ENCODE measurements at places on chromosomes 11 and 22.

GRCh38 chr11:15783619-15784018 lies 572.7 kb downstream of the SOX6 start:
- DNase-seq: no peak

DNA sequence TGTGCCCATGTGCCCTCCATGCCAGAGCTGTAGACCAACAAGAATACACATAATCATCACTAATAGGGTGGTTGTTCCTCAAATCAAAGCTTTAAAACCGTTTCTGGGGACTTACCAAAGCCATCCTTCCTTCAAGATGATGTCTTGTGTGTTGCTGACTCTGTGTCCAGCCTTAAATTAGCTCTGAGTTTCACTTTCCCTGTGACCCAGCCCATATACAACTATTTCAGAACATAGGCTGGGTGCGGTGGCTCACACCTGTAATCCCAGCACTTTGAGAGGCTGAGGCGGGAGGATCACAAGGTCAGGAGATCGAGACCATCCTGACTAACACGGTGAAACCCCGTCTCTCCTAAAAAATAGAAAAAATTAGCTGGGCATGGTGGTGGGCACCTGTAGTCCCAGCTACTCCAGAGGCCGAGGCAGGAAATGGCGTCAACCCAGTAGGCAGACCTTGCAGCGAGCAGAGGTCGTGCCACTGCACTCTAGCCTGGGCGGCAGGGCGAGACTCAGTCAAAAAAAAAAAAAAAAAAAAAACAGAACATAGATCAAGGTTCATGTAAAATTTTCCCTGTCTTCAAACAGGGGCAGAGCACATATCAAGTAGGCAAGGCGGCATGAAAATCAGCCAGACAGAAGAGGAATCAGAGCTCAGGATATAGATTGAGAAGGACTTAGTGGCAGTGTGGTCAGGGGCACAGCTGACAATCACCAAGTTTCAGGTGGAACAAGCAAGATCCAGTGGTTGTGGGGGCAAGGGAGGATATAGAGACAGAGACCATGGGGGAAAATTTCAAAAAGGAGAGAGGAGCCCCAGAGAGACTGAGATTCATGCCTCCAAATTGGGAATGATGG lies at the start of gene PLAAT2:
PLAAT2 (minus strand) TSS at position 179 of the 855 bp plus-strand sequence; CDS start at position 124, 55 bp downstream.
- no peak for DNase-seq

- DNase-seq: peak; percentile 79
These were observed 35.7 kb upstream of the DKK3 start for GRCh38 chr11:12043959-12044791.

DNA sequence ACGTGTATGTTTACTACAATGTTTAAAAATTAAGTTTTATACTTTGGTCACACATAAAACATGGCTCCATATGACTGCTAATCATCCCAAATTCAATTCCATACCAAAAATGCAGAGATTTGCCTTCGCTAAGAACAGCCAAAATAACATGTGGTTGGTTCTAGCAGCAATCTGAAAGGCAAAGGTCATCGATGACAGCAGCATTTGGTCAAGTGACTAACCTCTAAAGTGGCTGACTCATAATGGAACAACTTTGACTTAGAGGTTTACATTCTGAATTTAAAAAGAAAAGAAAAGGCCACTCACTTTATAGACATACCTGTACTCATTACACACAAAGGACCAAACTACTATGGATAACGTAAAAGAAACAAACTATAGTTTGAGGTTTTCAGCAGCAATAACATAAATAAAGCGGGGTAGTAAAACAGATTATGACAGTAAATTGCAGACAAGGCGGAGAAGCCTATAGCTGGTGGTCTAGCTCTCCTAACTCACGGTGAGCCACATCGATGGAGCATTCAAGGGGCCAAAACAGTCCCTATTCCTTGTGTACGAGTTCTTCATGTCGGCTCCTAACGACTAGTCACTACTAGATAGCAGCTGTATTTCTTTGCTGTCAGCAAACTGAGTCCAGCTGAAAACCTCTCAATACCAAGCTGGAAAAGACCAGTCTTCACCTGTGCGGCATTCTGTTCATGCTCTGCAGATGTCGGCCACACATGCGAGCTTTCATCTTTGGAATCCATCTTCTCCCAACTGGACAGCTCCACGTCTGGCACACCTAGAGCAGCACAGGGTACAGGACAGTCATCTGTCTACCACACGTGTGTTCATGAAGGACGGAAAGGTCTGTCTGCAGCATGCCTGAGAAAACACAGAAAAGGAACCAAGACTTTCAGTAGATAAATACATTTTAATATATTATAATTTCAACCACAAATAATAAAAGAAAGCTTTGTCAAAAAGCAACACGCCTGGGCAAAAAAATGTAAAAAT lies 42.1 kb downstream of the PRDM10 start:
- no peak for DNase-seq

- no peak for DNase-seq
These were observed 21.2 kb upstream of the CD5 start for GRCh38 chr11:61080986-61081590.

DNA sequence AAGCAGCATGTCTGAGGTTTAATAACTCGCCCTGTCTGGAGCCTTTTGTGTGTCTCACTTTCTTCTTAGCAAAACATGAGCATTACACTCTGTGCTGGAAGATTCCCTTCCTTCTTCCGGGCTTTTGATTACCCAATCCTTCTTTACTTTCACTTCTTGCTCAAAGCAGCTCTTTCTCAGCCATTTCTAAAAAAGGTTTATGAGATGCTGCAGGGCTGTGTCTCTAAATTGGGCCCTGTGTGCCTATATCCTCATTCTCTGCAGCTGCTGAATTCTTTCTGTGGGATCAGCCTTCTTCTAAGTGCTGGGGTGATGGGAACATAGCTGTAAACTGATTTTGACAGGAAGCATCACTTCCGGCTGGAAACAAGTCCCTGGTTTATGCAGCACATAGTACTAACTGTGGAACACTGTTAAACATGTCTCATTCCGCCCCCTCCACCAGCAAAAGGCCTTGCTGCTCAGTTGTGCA lies 71.8 kb downstream of the PIWIL4 start:
- DNase-seq: no peak

DNA sequence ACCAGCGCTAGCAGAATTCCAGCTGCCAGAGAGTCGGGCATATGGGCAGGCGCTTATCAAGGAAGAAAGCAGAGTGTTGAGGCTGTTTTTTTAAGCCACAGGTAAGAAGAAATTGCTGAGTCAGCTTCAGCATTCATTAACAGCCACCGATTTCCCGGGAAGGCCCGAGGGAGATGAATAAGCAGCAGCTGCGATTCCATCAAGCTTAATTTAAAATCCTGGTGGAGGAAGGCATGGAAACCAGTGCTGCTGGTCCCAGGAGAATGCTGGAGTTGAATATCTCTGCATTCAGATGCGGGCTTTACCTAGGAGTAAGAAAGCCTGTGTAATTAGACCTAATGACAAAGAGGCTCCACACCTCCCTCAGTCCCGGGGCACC lies 168.8 kb downstream of the BRD1 start:
- DNase-seq: no peak

DNA sequence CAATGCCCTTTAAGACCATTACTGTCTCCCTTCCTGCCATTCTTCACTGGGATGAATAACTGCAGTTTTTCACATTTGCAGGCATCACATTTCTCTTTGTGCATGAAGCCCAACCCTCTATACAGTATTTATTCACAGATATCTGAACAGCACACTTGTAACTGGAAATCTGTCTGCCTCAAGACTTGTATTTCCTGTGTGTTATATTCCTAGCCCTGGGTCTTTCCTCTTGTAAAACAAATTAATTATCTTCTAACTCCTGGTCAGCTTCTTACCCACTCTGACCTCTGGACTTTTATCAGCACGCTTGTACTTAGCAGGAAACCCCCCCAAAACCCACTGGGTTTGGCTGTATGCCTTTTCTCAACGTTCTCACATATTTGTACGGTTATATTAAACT lies 2.0 kb downstream of the CSRP3 start:
- DNase-seq: no peak

DNA sequence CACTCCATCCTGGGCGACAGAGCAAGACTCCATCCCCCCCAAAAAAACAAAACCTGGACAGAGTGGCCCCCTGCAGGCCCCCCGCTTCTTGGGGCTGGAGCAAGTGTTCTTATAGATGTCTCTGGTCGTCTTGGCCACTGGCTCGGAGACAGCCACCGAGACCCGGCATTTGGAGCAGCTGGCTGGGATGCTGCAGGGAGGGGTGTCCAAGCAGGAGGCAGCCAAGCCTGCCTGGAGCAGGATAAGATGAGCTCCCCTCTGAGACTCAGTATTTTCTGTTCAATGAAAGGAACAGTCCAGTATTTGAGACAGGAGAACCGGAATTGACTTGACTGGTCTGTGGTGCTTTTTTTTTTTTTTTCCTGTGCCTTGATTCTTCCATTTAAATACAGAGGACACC lies 44.5 kb downstream of the BCR start:
- DNase-seq: no peak

GRCh38 chr11:64659417-64660144 lies 63.4 kb downstream of the NRXN2 start:
- DNase-seq: no peak

DNA sequence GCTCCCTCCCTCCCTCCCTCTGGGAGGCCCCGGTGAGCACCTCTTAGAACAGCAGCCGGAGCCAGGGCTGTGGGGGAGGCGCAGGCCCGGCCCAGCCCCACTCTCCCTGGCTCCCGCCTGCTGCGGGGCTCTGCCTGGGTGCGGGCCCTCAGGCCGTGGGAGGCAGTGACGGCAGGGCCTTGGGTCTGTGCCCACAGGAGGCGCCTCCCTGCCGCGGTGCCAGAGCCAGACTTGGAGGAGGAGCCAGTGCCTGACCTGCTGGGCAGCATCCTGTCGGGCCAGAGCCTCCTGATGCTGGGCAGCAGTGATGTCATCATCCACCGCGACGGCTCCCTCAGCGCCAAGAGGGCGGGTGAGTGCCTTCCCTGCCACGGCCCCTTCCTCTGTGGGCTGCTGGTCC lies 9.5 kb downstream of the IRF7 start:
- DNase-seq: no peak

GRCh38 chr11:15621565-15621964 lies 506.8 kb downstream of the INSC start:
- no peak for DNase-seq

- DNase-seq: no peak
These were observed 10.6 kb upstream of the ACER3 start for GRCh38 chr11:76850130-76850529.

DNA sequence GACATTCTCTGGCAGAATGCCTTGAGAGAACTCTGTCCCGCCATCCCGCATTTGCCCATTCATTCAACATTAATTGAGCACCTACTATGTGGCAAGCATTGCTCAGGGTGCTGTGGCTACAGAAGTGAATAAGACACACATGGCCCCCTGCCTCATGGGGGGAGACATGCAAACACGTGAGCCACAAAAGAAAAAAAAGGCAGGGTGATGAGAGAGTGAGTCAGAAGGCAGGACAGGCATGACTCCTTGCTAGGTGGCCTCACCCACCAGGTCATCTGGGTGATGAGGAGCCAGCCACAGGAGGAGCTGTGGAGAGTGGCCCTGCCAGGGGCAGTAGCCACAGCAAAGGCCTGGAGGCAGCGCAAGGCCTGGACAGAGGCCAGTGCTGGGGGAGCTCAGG lies 4.9 kb downstream of the CHRM4 start:
- no peak for DNase-seq

- no peak for DNase-seq
These were observed 10.2 kb upstream of the MS4A12 start for GRCh38 chr11:60482361-60482760.

DNA sequence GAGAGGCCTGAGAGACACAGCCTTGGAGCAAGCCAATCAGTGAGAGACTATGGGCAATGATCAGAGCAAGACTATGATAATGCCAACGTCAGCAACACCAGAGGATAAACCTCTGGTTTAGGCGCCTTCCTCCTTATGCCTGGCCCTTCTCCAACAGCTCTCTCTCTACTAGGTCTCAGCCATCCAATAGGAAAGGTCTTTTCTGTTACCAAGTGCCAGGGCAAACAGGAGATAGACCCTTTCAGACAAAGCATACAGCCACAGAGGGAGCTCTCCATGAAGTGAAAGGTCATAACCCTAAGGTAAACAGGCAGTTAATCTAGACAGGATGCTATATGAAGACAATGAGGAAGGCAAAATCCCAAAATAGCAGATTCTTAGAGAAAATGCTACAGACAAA lies 9.5 kb downstream of the STK33 start:
- DNase-seq: no peak

DNA sequence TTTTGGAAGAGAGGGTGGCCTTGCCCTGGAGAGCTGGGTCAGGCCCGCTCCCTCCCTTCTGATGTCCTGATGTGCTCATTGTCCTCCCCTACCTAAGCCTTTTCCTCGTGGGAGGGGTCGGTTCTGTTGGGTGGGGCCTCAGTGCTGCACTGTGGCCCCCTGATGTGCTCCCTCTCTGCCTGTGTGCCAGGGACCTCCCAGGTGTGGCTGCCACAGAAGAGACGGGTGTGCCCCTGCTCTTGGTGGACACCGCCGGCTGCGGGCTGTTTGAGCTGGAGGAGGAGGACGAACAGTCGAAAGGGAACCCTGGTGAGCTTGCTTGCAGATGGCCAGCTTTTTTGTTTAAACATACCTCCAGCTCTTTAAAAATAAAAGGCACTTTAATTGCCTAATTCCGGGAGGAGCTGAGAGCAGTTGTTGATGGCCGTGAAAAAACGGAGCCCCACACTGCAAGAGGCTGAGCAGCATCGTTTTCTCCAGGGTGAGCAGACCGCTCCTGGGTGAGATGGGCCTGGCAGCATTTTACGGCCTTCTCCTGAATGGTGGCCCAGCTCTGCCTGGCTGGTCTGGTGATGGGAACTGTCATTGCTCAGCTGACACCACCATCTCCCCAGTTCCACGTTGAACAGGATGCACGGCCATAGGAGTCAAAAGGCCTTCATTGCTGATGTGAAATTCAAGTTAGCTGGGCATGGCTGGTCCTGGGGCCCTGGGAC lies 30.1 kb downstream of the IGHMBP2 start:
- DNase-seq: no peak

- no peak for DNase-seq
These were observed 28.1 kb downstream of the RRAS2 start for GRCh38 chr11:14330881-14331280.

DNA sequence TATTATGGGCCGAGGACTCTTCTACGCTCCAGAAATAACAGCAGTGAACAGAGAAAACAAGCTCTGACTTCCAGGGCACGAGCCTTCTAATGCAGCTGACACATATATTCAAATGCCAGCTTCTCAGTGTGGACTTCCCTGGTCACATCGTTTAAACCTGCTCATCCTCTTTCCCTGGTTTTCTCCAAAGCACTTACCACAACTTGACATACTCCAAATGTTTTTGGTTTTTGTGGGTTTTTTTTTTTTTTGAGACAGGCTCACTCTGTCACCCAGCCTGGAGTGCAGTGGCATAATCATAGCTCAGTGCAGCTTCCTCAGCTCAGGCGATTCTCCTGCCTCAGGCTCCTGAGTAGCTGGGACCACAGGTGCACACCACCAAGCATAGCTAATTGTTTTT lies 105.5 kb downstream of the MICAL3 start:
- DNase-seq: no peak

- no peak for DNase-seq
These were observed 26.4 kb upstream of the PPFIA1 start for GRCh38 chr11:70243912-70244652.

GRCh38 chr11:73342633-73343032 lies 33.6 kb upstream of the RELT start:
- DNase-seq: peak; percentile 50

- DNase-seq: no peak
These were observed 72.4 kb downstream of the CYP2R1 start for GRCh38 chr11:14819596-14819995.

GRCh38 chr11:95524314-95525036 lies 265.1 kb downstream of the FAM76B start:
- no peak for DNase-seq

Measured in endothelial cell (in vitro differentiated cells).